ENCODE measurements at places on chromosomes 6 and 20.

DNA sequence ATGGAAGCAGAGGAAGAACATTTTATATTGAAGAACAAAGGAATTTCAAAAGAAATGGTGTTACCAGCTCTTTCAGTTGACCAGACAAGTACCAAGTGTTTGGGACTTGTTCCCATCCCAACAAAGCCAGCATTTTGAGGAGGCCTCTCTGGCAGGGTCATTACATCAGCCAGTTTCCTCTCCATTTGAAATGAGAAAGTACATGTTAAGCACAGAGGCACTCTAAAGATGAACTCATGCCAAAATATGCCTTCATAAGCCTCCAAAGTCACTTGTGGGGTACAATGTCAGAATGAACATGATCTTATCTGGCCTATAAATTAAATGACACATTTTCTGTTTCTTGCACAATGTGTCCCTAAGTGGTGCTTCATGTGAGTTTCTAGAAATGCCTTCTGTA is 223.9 kb downstream of the PRL start:
- DNase-seq, result no peak

DNA sequence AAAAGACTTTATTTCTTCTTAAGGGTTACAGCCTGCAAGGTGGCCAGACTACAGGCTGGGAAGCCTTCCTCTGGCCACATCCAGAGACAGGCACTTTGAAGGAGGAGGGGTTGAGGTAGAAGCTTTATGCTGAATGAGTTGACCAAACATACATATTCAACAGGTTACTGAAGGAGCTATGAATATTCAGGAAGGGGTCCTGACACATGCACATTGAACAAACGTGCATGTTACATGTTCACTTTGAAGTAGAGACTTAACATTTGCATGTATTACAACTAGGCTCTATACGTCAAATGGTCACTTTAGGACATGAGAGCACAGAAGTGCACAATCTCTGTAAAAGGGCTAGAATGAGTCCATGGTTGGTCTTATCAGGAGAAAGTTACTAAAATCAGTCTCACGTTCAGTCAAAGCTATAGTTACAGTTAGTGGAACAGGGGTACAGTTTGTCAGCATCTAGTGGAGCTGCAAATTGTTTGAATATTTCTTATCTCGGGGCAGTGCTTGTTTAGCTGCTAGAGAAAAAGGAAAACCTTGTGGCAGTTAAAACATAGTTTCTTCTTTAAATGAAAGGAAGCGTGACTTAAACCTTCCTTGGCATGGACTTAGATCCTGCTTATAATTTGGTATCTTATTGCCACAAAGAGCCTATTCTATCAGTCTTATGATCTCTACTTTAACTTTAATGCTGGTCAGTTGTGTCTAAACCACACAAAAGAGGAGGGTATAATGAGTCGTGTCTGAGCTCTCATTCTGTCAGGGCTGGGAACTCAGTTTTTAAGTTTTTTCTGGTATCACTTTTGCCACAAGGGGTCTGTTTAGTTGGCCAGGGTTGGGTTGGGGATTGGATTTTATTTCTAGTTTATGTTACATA is 4.6 kb upstream of the ZSCAN9 start:
- no peak for DNase-seq

DNA sequence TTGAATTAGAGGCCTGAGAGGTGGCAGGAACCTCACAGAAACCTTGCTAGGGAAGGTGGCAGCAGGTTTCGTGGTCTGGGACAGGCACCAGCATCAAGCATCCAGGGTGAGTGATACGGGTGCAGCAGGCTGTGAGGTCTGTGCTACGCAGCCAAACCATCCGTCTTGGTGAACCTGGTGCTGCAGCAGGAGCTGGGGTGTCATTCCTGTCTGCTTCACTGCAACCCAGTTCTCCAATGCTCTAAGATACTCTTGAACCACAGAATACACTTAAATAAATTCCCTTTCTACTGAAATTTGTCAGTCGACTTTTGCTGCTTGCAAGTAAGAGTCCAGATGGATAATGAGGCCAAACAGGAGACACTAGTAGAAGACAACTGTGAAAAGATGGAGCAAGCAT is 9.7 kb upstream of the CBLN4 start:
- no peak for DNase-seq

DNA sequence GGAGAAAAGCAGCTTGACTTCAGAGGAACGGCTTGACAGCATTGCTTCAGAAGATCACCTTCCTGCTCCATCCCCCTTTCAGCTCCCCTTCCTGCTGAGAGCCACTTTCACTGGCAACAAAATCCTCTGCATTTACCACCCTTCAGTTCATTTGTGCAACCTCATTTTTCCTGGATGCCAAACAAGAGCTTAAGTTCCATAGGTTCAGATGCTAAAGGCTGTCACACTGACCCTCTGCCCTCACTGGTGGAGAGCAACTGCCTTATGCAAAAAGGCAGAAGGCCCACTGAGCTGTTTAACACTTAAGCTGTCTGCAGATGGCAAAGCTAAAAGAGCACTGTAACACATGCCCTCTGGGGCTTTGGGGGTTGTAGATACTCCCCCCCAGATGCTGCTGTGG is 131.2 kb upstream of the SPACA1 start:
- no peak for DNase-seq

DNA sequence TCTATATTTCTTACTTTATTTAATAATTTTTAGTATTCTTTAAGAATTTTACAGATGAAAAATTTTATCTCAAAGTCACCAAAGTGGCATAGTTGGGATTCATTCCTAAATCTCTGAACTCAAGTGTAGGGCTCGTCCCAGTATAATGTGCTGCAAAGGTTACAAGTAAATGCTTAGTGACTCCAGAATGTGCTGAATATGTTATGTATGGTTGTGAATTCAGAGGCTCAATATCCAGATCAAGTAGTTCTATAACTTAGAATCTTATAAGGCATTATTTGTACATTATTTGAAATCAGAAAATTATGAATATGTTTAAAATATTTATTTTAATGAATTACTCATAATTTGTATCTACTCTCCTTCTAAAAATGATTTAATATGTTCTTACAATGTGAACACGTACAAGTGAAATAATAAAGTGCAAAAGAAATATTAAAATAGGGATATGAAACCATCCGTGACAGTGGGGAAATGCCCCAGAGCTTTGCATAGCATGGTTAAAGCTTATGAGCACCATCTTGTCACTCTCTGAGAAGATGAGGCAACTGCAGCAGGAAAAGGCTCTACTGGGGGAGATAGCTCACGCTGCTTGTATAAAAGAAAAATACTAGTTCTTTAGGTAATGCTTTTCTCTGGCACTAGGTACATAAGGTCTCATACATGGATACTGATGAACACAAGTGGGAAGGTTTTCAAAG is 259.0 kb downstream of the FOXC1 start:
- DNase-seq, result no peak

DNA sequence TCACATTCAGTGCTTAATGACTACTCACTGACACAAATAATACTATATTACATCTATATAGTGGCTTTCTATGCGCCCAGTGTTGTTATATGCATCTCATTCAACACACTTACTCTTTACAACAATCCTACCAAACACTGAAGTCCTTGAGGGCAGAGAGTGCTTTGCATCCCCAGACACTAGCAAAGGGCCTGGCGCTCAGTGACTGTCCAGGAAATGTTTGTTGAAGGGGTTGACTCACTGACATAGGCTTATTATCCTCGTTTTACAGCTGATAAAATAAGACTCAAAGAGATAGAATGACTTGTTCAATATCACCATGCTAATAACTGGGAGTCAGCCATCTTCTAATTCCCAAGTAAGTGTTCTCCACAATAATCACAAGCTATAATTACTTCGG is 163.3 kb downstream of the ARHGAP18 start:
- no peak for DNase-seq

GRCh38 chr6:33126101-33126714 is 50.4 kb downstream of the HLA-DPB1 start:
- peak; percentile 87 for DNase-seq

DNA sequence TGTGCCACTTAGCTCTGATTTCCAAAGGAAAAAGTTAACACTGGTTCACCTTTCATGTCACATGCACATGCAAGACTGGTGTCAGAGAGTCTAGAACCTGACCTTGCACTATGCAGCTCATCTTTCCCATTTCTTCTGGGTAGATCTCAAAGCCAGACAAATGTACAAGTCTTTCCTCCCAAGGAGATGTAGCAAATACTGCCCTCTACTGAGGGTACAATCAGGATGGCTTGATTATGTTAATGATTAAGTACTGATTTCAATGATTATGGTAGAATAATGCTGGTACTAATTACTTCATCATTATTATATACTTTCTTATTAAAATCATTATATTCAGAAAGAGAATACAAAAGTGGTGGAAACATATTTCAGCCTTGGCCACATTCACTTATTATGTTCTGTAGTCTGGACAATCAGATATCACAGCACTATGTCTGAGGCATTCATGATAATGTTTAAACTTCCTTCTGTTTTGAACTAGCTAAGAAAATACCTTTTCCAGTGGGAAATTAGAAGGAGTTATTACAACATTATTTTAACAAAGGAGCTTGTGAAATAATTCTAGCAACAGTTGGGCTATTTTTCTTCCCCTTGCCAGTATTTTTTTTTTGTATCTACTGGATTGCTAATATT is 68.5 kb upstream of the FOXO3 start:
- DNase-seq, result no peak

GRCh38 chr20:45010399-45010828 is 44.1 kb downstream of the STK4 start:
- no peak for DNase-seq

DNA sequence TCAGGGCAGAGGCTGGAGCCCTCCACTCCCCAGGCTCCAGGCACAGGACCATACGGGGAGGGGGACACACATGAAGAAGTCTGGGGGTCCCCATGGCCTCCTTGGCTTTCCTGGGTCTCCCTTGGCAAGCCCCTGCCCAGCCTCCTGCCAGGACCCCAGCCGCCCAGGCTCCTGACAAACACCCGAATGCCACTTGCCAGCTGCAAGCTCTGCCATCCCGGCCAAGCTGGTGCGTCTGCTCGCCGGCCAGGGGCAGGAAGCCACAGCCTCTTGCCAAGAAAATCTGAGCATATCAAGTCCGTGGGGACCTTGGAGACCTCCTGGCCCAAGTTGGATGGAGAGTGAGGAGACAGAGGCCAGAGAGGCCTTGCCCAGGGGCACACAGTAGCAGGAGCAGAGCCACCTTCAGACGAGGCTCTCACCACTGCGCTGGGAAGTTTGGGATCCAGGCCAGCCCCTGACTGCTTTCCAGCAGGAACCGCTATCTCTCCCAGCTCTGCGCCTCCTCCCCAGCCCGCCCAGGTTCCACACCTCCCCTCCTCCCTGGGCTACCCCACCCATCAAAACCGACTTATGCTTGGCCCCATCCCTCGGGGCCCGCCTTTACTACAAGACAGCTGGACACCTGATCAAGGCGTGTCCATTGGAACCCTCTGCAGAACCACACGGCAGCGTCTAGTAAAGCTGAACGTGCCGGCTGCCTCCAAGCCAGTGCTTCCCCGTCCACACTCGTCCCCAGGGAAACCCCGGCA is 80.2 kb downstream of the GRM4 start:
- peak; percentile 70 for DNase-seq

- DNase-seq, result peak; percentile 61
Measured at GRCh38 chr6:151679081-151679480, 128.4 kb upstream of the ESR1 start.

GRCh38 chr6:53294611-53295010 is 54.1 kb downstream of the ELOVL5 start:
- DNase-seq, result no peak

DNA sequence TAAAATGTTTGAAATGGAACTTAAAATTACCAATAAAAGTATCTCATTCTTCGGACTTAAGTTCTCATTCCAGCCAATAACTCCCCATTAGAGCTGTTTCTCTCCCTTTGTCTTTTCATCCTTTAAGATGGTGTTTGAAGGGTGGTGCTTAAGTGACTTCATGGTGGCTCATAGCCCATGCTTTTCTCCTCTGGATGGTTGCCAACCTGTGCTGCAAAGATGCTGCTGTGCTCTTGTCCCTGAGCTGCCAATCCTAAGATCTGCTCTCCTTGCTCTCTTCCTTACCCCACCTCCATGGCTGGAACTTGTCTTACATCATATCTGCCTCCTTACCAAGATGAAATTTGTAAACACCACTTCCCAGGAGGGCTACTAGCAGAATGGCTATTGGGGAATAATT is 31.6 kb upstream of the PNRC1 start:
- no peak for DNase-seq

DNA sequence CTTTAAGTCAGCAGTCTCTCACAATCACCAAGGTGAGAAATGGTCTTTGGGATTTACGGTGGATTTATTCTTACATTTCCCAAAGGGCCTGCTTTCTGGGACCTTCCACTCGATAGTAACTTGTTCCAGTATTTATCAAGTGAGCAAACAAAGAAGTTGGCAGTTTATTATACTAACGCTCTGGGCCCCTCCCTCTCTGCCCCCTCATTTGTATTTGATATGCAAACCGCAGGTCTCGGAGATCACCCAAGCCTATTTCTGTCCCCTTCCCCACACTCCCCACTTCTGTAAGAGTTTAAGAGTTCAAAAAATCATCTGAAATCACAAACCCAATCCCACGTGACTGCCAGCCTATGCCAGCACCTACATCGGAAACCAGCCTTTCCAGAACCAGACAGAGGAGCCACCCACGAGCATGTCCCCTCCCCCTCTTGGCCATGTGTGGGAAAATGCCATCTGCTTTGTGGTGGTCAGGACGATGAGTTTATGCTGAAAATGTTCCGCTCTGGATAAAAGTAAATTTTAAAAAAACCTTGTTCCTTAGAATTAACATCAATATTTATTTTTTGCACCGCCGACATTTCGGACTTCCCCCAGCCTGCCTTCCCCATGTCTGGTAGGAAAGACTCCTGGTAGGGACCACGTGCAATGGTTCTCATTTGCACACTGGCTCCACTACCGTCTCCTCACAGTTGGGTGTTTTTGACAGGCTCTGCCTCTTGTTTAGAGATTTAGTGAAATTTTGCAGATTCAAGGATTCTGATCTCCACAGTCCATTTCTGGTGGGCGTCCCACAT is 281.0 kb downstream of the TFAP2C start:
- no peak for DNase-seq

- no peak for DNase-seq
Measured at GRCh38 chr6:26008470-26008869, 45.9 kb downstream of the TRIM38 start.

- DNase-seq, result no peak
Measured at GRCh38 chr20:60867589-60867988, 384.5 kb upstream of the CDH4 start.

- no peak for DNase-seq
Measured at GRCh38 chr6:148497717-148498116, 155.1 kb downstream of the SASH1 start.

DNA sequence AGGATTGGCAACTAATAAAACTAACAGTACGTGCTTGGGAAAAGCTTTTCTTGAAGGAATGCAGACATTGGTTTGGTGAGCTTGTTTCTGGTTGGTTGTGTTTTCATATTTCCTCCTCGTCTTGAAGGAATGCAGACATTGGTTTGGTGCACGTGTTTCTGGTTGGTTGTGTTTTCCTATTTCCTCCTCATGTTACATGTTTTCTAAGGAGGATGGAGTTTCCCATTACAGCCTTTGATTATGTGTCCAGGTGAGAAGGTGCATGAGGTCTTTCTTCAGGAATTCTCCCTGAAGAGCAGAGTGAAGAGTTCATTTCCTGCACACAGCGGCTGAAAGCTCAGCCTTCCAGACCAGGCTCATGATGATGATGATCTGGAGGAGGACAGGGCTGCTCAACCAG is 190.6 kb downstream of the SMOC2 start:
- DNase-seq, result no peak

GRCh38 chr20:51554538-51555165 is 12.1 kb upstream of the NFATC2 start:
- DNase-seq, result no peak
